ENCODE measurements at places on chromosomes 5 and 9.

- peak; percentile 42 for DNase-seq
Measured at GRCh38 chr5:76487821-76488220, 84.7 kb downstream of the IQGAP2 start.

DNA sequence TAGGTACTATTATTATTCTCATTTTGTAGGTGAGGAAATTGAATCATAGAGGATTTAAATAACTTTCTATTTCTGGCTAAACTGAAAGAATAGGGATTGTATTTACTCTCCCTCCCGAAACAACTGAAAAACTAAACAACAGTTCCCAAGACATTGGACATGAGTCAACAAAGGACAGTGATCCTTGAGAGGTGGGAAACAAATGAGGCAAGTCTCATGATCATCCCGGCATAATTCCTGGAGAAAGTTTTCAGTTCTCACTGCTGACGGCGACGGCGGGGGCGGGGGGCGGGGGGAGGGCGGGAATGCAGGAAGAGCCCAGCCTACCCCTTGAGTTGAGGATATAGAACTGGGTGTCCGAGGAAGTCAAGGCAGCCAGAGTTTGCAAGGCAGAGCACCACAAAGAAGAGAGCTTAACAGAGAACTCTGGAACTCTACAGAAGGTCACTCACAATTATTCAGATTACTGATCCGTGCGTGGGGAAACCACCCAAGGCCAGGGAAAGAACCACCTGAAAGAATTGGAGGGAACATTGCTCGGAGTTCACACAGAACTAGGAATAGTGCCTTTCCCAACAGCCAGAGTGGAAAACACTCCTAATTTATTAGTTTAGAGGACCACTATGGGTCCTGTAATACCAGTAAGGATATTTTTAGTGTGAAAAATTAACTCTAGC is 27.4 kb upstream of the WHRN start:
- DNase-seq: no peak

GRCh38 chr9:91012933-91013841 is 211.6 kb downstream of the SYK start:
- DNase-seq: no peak

- no peak for DNase-seq
Measured at GRCh38 chr9:91664663-91665062, 241.0 kb upstream of the NFIL3 start.

- DNase-seq: no peak
Measured at GRCh38 chr9:70642341-70642740, 227.9 kb upstream of the KLF9 start.

- DNase-seq: no peak
Measured at GRCh38 chr5:67144183-67144639, 52.4 kb downstream of the CD180 start.

GRCh38 chr9:100690438-100690837 is 112.6 kb downstream of the CAVIN4 start:
- no peak for DNase-seq
